Thoracic aorta (tissue), 2 donors: ENCODE measurements at places on chromosomes 16 and 17.

DNA sequence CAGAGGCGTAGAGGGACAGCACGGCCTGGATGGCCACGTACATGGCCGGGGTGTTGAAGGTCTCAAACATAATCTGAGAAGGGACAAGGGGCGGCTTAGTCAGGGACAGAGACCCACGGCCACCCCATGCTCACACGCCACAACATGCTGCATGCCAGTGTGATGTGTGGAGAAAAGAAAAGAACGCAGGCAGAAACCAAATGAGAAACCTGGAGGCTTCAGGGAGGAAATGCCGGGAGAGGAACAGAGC lies 1.1 kb downstream of the ACTG1 start:
- no peak for DNase-seq

GRCh38 chr17:17021194-17021863 lies 20.9 kb upstream of the MPRIP start:
- DNase-seq, result peak; percentile 72

DNA sequence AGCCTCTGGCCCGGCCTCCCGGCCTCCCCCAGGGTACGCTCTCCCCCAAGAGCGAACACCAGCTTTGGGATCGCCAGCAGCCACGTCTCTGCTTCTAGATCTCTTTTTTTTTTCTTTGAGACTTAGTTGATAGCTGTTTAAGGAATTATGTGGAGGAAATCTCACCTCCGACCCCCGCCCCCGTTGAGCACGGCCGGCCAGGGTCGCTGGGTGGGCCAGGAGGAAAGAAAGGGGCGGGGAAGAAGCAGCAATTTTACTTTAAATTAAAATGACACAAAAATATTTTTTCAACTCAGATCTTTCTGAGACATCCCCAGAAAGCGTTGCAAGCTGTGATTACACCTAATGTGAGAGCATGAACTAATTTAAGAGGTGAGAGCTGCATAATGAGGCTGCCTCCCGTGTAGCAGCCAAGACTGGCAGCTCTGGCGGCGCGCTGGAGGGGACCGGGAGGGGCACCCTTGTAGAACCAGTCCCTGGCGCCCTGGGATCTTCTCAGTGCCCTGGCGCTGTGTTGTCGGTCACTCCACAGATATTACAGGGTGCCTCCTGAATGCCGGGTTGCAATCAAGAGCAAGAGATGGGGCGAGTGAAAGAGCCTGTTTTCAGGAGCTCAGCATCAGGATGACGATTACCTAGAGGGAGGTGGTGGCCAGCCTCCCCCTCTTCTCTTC lies 1.9 kb upstream of the CBLN1 start:
- no peak for DNase-seq

DNA sequence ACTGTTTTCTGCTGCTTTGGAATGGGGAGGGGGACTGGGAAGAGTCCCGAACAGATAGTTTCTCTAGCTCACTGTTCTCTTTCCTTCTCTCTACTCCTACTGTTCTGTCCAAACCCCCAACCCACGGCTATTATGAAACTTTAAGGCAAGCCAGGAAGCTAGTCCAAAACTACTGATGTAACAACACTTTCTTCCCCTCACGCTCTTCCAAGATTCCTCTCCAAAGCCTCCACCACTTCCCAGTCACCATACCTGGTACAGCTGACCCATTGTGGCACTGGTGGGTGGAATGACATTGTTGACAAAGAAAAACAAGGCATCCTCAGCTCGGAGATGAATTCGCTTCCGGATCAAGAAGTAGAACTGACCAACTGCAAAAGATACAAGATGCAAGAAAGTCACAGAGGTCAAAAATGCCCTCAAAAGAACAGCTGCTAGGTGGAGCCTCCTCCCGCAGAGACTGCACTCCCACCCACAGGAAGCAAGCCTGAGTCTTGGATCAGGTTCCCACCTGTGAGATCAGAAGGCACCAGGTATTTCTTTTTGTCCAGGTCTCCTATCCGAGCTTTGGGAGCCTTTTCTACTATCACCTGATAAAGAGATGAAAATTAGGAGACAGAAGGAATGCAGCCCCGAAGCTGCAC lies 1.0 kb downstream of the GABARAP start:
- no peak for DNase-seq

GRCh38 chr16:71507061-71507460 lies 17.9 kb upstream of the ZNF19 start:
- DNase-seq, result no peak

DNA sequence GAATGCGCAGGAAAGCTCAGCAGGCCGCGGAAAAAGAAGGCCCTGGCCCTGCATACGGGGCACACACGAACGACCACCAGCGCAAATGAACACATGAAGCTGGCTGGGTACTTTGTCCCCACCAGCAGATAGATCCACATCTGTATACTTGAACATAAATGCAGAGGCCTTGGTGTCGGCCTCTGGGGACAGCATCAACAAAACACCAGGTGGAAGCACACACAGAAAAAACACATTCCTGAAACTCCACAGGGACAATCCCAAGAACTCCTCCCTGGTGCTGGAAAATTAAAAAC lies 606 bp upstream of the ZBTB4 start:
- DNase-seq, result no peak

GRCh38 chr16:15434425-15435215 lies at the start of gene BMERB1:
Gene BMERB1, plus strand, starts transcription at chr16:15434588. Its CDS starts 66 bp downstream, at chr16:15434654.
- peak; percentile 25 for DNase-seq

- DNase-seq, result no peak
Observed at GRCh38 chr17:45784741-45785479, 790 bp downstream of the CRHR1 start.

- DNase-seq, result no peak
Observed at GRCh38 chr17:47847341-47848197, 3.4 kb downstream of the SP6 start.

DNA sequence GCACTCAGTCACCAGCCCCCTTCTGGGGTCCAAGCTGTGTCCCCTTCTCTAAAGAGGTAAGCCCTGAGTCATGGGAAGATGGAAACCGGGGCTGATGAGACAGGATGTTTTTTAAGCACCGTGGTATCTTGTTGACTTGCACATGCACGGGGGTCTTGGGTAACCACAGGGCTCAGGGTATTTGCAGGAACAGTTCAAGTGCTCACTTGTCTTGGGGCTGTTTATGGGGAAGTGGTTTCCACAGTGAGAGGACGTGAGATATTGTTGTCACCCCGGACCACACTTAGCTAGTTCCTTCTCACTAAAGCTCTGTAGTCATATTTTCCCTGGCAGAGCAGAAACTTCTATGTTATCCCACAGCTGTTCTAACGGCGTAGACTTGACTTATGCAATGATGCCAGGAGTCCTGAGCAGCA lies 7.7 kb downstream of the CCL3L1 start:
- no peak for DNase-seq

DNA sequence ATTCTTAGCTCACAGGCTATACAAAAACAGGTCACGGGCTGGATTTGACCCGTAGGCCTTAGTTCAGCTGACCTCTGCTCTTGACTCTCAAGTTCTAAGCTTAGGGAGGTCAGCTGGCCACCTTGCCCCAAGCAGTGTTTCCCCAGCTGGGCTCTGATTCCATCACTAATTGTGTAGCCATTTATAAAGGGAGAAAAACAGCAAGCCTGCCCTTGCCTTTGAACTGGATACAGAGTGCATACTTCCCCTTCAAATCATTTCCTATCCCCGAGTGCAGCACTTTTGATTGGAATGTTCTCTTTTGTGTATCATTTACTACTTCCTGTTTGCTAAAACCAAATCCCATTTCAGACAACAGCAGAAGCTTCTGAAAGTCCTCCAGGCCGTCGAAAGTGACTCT lies 153.6 kb downstream of the KATNIP start:
- DNase-seq, result no peak

GRCh38 chr16:47065766-47066688 lies 77.7 kb downstream of the NETO2 start:
- DNase-seq, result no peak

- no peak for DNase-seq
Observed at GRCh38 chr17:9905902-9906301, 831 bp upstream of the RCVRN start.

GRCh38 chr16:5064915-5065314 lies 841 bp downstream of the C16orf89 start:
- no peak for DNase-seq

DNA sequence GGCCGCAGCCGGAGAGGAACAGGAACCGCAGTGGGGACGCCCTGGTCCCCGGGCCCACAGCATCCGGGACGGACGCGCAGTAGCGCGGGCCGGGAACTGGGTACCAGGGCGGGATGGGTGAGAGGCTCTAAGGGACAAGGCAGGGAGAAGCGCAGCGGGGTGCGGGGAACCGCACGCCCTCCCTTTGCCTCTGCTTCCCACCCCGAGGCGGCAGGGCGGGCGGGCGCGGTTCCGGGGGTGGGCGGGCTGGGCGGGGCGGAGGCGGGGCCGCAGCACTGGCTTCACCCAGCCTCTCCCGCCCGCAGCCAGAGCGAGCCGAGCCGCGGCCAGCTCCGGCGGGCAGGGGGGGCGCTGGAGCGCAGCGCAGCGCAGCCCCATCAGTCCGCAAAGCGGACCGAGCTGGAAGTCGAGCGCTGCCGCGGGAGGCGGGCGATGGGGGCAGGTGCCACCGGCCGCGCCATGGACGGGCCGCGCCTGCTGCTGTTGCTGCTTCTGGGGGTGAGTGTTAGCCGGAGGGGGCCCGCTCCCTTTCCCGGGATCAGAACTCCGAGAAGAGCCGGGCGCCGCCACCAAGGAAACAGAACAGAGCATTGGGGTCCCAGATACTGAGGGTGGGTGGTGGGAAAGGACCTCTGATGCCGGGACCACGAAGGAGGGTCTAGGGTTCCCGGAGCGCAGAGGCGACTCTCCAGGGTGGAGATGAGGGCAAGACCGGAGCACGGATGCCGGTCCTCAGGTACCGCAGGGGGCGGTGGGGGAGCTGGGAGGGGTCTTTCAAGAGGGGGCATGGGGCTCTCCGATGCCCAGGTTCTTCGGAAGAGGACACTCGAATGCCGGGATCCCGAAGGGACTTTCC lies at the start of gene NGFR:
Gene NGFR (plus strand): TSS at position 308 of the 856 bp plus-strand sequence. CDS start 125 bp downstream, at position 433.
- no peak for DNase-seq

DNA sequence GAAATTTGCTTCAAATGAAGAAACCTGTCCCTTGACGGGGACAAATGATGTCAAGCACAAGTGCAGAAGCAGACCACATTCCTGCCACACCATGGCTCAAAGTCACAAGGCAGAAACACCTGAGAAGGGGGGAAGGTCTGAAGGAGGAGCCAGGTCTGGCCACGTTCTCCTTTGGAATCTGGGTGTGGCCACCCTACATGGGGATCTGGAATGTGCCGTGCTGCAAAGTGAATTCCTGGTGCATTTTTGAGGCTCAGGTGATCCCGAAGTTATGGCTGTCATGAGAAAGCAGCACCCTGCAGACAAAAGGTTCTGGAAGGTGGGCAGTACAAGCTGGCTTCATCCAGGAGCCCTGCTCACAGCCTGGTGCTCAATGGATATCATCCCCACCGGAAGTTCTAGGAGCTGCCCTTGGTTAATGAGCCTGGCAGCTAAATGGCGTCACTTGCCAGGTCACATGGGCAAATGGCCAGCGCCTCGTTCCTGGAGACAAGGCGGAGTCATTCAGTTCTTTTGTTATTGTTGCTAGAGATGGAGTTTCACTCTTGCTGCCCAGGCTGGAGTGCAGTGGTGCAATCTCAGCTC lies 20.1 kb upstream of the ADCY9 start:
- no peak for DNase-seq

DNA sequence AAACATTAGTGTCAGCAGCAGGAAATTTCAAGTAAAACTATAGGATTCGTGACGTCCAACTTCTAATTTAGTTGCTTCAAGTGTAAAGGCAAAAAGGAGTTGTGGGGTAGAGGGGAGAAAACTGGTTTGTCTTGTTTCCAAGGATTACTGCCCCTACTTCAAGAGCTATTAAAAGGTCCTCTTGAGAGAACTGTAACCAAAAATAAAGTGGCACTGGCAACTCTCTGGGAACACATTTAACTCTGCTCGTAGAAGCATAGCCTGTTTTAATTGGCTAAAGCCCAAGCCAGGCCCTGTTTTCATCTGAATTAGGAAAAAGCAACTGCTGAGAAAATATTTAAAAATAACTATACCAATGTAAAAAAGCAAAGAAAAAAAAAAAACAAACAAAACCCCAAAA lies 51.8 kb upstream of the AKAP1 start:
- peak; percentile 50 for DNase-seq

DNA sequence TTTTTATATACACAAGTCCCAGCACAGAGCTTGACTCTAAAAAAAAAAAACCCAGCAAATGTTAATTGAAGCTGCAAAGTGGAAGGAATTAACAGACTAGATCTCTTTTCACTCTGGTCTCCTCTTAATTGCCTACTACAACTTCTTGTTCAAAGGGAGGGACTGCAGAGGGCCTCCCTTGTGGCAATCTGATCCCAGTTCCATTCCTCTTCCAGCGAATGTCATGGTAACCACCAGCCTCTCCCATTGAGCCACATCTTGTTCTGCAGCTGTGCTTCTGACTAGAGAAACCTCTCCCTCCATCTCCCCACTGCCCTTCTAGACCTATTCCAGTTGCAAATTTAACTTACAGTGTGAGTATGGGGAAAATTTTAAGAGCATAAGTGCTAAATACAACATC lies 5.9 kb downstream of the SUPT6H start:
- no peak for DNase-seq

DNA sequence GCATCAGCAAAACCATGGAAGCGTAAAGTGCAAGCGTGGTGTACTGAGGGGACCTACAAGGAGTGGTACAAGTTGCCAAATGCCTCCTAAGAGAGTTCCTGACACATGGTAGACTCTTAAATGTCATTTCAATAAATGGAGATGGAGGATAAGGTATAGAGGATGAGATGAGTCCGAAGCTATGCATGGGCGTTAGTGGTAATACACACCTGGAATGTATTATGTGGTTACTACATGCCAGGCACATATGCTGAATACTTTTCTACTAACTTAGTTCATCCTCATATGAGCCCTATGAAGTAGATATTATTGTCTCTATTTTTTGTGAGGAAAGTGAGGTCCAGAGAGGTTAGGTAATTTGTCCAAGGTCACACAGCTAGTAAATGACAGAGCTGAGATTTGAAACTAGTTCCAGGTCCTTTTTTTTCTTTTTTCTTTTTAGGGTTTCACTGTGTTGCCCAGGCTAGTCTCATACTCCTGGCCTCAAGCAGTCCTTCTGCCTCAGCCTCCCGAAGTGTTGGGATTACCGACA lies 15.5 kb downstream of the YPEL2 start:
- no peak for DNase-seq

- no peak for DNase-seq
Observed at GRCh38 chr17:7466639-7467341, 12.6 kb downstream of the ZBTB4 start.

- no peak for DNase-seq
Observed at GRCh38 chr17:10013365-10014112, 108.5 kb upstream of the RCVRN start.
